ENCODE measurements at places on chromosomes 16 and 17.

- DNase-seq = no peak
Observed at GRCh38 chr17:21039839-21040575, 2.8 kb downstream of the USP22 start.

GRCh38 chr16:2048116-2048543 lies 345 bp downstream of the TSC2 start:
- DNase-seq = no peak

GRCh38 chr16:21663889-21664647 lies at the start of gene OTOA:
Gene OTOA, plus strand, starts transcription at chr16:21663968. Its CDS starts 14,547 bp downstream, at chr16:21678515.
- DNase-seq = no peak

DNA sequence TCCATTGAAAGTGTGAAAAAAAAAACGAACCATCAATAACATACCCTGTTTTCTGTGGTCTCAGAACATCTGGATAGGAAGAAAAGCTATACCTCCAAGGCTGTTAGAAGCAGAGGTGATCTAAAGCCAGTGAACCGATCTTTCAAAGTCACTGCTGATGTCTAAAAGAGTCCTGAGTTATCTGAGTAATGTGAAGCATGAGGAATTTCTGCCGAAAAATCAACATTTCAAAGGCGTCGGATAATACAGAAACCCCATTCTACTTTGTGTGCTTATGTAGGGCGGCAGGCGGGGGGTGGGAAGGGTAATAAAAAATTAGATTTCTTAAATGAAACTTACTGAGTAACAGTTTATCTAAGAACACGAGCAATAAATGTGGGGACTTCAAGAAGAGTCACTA lies 3.9 kb downstream of the XYLT1 start:
- no peak for DNase-seq

- DNase-seq = no peak
Observed at GRCh38 chr17:51352798-51353197, 92.5 kb downstream of the UTP18 start.

DNA sequence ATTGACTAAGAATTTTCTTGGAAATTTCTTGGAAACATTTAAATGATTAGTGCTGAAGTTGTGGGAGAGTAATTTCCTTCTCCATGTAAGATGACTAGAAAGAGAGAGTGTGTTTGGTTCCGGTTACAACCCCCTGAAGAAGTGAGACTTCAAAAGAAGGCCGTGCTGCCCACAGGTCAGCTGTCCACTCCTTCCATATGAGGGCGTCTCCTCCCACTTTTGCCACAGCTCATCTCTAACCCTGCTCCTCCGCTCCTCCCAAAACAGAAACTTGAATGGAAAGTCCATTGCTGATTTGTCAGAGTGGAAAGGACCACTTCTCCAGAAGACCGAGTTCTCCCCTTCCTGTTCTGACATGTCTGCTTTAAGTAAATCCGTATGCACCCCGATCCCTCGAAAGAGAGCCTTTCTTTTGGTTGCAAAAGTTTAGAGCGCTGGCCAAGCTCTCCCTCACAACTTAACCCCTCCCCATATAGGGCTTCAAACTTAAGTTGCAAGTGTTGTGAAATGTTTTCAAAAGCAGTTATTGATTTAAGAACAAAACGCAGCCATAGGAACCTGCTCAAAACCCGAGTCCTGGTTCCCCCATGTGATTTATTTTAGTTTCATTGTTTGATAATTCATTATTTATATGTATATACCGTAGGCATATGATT lies 129.5 kb downstream of the SOCS1 start:
- DNase-seq = no peak

- no peak for DNase-seq
Observed at GRCh38 chr17:45784293-45784740, at the start of gene CRHR1. Gene CRHR1, plus strand, starts transcription at chr17:45784320. Its CDS starts 225 bp downstream, at chr17:45784545.

Measured in globus pallidus (tissue), 1 donor.